NCI-H1694 (cell line): ENCODE measurements at places on chromosomes 12 and 14.

DNA sequence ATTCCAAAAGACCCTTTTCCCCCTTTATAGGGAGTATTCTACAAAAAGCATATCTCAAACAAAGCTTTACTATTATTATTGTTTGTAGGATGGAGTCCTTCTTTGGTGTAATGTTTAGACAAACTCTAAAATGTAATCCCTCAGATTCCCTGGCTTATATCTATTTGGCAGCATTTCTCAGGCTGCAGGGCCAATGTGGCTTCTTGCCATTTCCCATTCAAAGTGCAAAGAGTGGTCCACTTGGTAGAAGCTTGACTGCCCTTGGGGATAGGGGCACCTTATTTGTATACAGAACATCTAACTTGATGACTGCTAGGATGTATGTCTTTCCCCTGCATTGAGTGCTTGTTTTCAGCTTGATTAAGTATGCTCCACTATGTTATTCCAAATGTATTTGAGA is 242.7 kb downstream of the PRKD1 start:
- no peak for DNase-seq

GRCh38 chr14:22226381-22226780 is 362.6 kb downstream of the DAD1 start:
- DNase-seq = no peak

GRCh38 chr12:59595565-59595882 is 305 bp upstream of the SLC16A7 start:
- no peak for DNase-seq

DNA sequence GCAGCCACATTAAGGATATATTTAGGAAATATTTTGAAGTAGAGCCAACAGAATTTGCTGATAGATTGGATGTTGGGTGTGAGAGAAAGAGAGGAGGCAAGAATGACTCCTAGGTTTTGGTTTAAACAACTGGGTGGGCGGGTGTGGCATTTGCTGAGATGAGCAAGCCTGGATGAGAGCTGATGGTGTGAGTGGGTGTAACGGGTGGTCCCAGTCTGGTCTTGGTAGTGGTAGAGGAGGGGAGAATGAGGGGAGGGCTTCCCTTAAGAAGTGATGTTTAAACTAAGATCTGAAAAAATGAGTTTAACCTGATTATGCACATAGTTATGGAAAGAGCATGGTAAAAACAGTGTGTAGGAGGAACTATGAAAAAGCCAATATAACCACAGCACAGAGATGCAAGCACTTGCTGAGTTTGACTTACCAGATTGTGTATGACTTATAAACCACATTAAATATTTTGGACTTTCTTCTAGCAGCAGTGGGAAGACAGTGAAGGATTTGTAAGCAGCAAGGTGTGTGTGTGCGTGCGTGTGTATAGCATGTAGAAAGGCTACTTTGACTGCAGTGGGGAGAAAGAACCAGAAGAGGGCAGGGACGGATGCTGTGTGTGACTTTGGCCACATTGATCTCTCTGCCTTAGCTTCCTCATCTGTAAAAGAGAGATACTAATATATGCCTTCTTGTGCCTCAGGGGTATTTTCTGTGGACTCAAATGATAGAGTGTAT is 139.7 kb downstream of the PRIMA1 start:
- DNase-seq = peak; percentile 47

- peak; percentile 92 for DNase-seq
These were observed at the start of gene SLC8A3 for GRCh38 chr14:70188659-70189455. Gene SLC8A3 (minus strand): TSS chr14:70188951. CDS start chr14:70168422, 20,529 bp downstream.

DNA sequence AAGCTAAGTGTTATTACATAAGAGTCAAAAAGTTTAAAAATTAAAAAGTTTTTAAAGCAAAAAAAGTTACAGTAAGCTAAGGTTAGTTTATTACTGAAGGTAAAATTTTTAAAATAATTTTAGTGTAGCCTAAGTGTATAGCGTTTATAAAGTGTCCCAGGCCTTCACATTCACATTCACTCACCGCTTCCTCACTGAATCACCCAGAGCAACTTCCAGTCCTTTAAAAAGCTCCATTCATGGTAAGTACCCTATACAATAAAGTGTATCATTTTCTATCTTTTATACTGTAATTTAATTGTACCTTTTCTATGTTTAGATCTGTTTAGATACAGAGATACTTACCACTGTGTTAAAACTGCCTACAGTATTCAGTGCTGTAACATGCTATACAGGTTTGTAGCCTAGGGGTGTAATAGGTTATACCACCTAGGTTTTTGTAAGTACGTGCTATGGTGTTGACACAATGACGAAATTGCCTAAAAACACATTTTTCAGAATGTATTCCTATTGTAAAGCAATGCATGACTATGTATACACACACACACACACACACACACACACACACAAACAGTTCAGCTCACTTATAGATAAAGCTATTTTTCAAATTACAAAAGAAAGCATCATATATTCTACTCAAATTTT is 3.7 kb downstream of the CLEC14A start:
- no peak for DNase-seq

- DNase-seq = no peak
These were observed 17.4 kb downstream of the GNG2 start for GRCh38 chr14:51877810-51878209.
